Adrenal gland (tissue), 19 donors: ENCODE measurements at places on chromosomes 13 and 19.
A peak's percentile ranks its signal among the peaks of the same experiment; 100 is the strongest.

GRCh38 chr19:23983406-23983805 lies 68.7 kb downstream of the ZNF726 start:
- DNase-seq, result no peak

DNA sequence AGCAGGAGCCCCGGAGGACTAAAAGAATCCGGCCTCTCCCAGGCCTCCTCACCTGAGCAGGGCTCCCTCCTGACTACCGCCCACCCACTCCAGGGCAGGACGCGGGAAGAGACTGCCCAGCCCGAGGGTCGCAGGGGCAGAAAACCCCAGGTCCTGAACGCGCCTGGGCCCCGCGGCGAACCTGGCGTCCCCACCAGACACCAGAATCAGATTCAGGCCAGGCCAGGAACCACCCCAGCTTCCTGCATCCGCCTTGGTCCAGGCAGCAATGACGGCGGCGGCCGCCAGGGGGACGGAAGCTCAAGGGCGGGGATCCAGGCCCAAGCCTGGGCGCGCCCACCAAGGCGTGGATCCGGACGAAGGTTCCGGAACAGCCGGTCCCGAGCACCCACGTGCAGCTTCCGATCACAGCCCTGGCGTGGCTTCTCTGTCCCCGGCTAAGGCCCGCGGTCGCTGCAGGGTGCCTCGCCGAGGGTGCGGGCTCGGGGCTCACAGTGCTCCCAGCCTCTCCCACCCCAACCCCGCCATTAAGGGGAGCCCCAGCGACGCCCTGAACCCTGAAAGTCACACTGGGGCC lies 3.6 kb downstream of the LGALS7 start:
- DNase-seq, result peak; percentile 68

GRCh38 chr13:82938644-82939043 lies 943.6 kb downstream of the SLITRK1 start:
- DNase-seq, result no peak

DNA sequence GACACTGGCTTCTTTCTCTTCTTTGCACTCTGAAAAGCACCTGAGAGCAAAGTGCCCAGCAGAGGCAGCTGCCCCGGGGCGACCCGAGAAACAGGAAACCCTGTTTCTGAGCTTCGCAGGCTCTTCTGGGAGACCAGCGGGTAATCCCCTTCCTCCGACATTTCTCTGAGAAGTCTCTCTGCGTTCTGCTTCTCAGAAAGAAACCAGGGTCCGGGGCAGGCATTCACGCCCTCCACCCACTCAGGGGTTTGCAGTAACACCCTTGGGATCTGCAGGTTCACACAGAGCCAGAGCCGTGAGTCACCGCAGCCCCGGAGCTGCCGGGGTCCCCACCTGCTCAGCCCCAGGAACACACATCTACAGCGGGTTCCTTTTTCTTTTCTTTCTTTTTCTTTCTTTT lies 86.0 kb downstream of the GADD45B start:
- no peak for DNase-seq

DNA sequence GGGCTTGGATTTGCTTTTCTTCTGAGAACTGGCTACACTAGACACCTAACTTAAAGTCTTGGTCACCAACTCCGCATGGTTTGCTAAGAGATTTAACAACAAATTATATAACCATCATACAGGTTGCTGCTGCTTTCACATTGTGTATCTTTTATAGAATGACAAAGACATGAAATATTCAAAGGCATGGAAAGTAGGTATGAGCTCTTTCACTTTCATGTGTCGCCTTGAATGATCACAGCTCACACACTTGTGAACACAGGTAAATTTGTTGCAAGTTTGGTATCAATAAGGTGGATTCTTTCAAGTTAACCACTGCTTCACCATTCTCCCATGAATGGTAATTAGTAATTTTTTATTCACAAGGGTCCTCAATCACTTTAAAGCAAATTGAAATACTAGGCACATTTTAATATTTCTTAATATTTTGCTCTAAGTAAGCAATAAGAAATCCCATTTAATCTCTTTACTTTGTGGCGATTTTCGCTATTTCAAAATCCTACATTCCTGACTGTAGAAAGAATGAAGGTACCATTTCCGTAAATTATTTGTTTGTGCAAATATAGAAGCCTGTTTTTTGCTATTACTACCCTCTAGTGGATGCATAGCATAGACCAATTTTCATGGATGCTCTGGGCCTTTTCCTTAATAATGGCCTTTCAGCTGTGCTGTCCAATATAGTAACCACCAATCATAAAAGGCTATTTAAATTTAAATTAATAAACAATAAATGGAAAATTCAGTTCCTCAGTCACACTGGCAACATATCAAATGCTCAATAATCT lies 45.5 kb upstream of the FREM2 start:
- no peak for DNase-seq

DNA sequence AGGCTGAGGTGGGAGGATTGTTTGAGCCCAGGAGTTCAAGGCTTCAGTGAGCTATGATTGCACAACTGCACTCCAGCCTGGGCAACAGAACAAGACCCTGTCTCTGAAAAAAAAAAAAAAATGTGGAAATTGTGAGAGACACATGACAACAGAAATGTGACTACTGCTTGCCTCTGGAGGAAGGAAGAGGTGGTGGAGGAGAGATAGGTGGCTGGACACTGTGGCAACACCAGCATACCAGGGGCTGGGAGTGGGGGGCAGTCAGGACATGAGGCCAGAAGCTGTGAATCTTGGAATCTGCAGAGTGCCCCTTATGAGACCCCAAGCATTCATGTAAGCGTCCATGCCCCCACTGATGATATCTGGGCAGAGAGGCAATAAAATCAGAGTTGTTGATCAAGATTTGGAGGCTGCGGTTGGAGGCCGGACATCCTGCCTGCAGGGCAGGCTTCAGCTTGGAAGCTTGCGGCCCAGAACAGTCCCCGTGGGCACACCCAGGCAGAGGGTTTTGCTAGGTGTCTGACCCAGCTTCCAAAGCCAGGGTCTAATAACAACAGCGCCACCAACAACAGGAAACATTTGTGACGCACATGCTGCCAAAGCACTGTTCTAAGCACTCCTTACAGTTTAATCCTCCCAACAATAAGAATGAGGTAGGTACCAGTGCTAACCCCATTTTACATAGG lies 16.9 kb downstream of the FAM187B start:
- DNase-seq, result peak; percentile 60

- peak; percentile 66 for DNase-seq
Measured at GRCh38 chr13:47846886-47847285, 154.2 kb downstream of the SUCLA2 start.

DNA sequence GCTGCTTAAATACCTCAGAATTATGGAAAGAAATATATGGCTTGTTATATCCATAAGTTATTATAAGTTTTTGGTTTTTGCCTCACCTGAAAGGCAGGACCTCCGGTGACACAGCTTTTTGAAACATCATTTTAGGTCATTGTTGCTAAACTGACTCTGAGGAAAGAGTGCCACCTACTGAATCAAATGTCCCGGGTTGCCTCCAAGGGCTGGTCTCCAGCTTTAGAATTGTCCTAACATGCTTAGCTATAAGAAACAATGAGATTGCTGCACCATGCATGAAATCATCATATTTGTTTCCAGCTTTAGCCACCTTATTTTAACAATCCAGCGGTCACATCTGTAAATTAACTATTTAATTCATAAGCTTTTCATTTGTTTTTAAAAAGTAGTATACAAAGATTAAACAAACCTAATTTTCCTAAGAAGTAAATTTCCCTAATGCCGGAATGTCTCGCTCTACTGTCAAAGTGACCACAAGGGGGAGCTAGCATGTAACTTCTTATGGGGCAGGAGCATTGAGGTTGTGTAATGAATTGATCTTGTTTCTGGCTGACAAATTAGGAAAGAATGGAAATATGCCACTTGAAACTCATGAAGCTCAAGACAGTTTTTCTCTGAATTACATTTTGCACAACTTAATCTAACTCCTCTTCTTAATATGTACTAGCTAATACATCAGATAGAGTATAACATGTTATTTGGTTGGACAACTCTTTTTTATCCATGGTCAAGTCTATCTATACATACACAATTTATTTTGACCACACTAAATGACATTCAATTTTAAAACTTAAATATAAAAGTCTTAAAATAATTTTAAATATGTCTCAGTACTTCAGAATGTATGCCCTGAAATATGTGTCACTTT lies 6.7 kb upstream of the PCDH17 start:
- peak; percentile 49 for DNase-seq

GRCh38 chr19:3137119-3137518 lies 1.3 kb downstream of the GNA15 start:
- peak; percentile 67 for DNase-seq

GRCh38 chr19:19459707-19460251 lies 54.3 kb downstream of the GATAD2A start:
- DNase-seq, result peak; percentile 87

DNA sequence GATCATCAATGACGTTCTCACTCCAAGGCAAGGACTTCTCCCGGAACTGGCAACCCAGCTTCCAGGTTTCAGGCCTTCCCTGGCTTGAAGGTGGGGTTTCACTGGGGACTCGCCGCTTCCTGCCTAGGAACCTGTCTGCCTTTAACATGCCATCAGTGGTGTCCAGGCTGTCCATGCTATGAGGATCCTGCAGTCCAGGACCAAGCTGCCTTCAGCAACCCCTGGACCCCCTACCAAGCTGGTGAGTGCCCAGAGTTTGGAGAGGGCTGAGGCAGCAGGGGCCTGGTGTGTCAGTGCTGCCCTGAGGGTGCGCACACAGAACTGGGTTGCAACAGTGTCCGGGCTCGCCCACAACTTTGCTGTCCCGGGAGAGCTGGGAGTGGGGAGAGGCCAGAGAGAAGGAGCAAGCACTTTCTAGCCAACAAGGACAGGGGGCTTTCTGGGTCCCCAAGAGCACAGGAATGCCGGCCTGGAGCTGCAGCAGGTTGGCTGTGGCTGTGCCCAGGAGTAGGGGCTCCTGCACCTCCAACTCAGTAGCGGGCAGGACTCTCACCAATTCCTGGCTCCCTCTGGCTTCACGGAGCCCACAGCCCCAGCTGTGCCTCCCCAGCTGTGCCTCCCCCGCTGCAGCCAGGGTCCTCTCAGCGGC lies 1563.2 kb upstream of the MIR17HG start:
- no peak for DNase-seq

DNA sequence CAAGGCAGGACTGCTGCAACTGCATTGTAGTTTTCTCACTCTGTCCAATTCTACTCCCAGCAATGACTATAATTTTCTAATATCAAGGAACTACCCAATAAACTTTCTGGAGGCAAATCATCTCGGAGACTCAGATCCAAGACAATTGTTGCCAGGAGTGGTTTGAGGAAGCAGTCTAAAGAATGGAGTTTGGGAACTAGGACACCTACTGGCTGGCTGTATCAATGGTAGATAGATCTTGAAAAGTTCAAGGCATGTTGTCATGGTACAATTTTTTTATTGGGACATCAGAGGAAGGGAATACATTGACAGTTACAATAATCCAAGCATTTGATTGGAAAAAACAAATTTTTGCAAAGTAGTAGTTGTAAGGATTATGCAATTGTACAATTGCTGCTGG lies 648.3 kb upstream of the SLITRK6 start:
- no peak for DNase-seq

DNA sequence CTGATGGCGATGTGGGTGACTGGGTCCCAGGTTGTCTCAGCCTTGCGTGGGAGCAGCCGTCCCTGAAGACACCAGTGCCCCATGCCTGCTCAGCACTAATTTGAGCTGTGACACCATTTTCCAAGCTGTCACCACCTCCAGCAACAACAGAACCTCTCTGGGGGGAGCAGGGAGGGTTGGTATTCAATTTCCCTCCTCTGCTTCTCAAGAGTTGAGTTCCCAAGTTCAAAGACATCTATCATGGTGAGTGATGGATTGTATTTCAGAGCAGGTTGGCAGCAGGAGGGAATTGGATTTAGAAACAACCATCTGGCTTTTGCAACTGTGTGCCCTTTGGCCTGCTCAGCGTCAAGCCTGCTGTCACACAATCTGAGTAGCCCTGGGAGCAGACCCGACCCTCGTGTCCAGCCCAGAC lies 46.9 kb upstream of the UQCRFS1 start:
- no peak for DNase-seq
